ENCODE measurements at places on chromosomes 5 and 9.

DNA sequence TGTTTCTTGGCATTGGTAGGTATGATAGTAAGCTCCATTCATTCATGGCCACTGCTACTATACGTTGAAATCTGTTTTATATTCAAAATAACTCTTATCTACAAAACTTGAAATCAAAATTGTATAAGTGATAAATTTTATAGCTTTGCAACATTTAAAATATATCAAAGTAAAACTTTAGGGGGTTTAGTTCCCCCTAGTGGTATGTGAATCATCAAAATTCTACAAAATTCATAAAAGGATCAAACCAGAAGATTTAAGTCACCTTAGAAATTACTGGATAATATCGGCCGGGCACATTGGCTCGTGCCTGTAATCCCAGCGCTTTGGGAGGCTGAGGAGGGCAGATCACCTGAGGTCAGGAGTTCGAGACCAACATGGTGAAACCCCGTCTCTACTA lies 243.0 kb upstream of the CDH18 start:
- DNase-seq: no peak

GRCh38 chr9:78249542-78249941 lies 13.7 kb downstream of the CEP78 start:
- no peak for DNase-seq

DNA sequence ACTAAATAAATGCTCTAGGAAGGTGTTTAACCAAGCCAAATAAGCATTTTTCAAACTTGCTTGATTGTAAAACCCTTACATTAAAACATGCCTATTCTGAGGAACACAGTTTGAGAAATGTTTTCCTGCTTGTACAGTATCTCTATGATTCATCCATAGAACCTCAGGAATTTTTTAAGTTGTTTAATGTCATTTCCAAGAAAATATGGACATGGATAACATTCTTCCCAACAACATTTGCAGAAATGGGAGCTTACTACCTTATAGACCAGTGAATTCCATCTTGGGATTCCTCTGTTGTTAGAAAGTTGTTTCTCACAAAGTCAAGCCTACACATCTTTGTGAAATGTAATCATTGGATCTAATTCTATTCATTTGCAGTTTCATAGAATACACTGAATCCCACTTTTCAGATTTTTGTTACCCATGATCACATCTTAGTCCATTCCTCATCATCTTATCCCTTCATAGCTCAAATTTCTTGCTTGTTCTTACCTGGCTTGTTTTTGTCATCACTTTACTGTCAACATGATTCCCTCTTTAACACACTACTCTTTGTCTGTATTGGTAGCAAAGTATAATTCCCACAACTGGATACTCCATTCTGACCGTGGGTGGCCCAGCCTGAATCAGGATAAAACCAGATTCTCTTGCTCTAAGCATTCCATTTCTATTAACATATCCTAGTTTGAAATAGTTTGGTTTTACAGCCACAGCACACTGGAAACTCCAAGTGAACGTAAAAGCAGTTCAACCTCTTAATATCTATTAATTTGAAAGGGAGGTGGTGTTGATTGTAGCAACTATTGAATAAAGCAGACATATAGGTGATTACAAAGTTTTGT lies 49.4 kb upstream of the PAPPA start:
- DNase-seq: no peak

GRCh38 chr9:33289496-33289895 lies 820 bp upstream of the NFX1 start:
- no peak for DNase-seq

DNA sequence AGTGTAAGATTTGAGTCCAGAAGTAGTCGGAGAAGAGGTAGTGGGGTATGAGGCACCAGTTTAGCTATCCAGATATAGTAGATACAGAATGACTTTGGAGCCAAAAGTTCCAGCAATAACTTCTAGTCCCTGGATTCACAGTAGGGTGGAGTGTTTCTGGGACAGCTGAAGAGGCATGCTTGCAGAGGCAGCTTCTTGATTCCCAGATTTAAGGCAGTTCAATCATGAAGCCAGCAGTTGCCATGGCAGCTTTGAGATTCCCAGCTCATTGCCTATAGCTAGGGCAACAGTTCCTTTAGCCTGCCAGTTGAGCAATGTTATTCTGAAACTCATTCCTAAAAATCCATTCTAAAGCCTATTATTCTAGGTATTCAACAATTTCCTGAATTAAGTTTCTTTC lies 79.2 kb downstream of the LIX1 start:
- DNase-seq: no peak

- no peak for DNase-seq
Measured at GRCh38 chr9:113558632-113559502, 95.3 kb downstream of the RGS3 start.
